ENCODE measurements at places on chromosomes 2 and 18.

DNA sequence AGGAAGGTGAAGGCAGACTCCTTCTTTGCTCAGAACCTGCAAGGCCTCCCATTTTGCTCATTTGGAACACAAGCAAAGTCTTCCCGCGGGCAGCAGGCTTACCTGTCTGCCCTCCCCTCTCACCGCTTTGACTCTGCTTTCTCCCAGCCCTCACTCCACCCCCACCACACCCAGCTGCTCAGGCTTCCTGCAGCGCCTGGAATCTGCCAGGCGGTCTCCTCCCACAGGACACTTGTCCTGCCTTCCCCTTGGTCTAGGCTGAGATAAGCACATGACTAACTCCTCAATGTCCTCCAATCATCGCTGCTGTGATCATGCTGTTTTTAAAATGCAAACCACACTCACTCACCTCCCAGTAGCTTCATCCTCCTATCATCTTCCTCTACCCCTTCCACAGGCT lies 430.0 kb downstream of the ZNF516 start:
- H3K27me3 ChIP-seq = no peaks in the 10 kb centered on the region
- no peaks in the 10 kb centered on the region for H3K4me1 ChIP-seq
- DNase-seq = no peak
- no peaks in the 10 kb centered on the region for H3K36me3 ChIP-seq

GRCh38 chr2:219537657-219538488 lies 5.7 kb downstream of the CHPF start:
- peaks cover 13% of the 10 kb centered on the region for H3K36me3 ChIP-seq
- no peak for DNase-seq
- peaks cover 18% of the 10 kb centered on the region for H3K4me1 ChIP-seq
- peaks cover 21% of the 10 kb centered on the region for H3K27me3 ChIP-seq

DNA sequence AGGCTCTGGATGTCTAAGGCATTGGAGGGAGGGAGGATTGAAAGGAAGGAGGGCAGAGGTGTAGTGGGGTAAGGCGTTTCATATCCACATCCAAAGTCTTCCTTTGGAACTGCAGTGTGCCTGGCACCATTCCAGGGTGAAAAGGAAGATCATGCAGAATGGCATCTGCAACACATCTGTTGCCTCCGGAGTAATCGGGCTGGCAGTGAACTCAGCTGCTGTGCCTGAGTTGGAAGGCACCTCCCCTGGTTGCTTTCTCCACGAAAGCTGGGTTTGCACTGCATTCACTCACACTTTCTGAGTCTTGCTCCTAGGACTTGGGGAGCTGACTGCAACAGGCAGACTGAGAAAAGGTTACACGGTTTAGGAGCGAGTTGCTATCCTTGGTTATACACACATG lies 30.3 kb upstream of the SEC11C start:
- H3K27ac ChIP-seq = no peak overlapping the region
- peak; percentile 33 for DNase-seq
- H3K36me3 ChIP-seq = no peaks in the 10 kb centered on the region
- no peak overlapping the region for H3K4me3 ChIP-seq
- peaks cover 41% of the 10 kb centered on the region for H3K27me3 ChIP-seq

DNA sequence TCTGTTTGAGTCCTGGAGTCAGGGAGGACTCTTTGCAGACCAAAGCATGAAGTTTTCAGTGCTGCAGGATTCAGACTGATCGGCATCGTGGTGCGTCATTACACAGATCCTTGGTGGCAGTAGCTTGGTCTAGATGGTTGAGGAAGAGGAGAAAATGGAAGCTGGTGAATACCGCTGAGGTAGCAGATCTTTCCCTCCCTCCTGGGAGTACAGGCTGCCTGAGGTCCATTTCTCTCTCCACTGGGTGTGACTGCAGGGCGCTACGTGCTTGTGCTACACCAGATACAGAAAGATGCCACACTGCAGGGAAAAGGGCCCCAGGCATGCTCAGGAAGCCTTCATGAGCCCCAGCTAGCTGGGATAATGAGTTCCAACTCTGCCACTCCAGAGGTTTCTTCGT lies 3.3 kb upstream of the CNDP1 start:
- H3K27ac ChIP-seq = no peak overlapping the region
- H3K27me3 ChIP-seq = no peaks in the 10 kb centered on the region
- H3K4me3 ChIP-seq = no peak overlapping the region
- no peak for DNase-seq

GRCh38 chr2:118689456-118689855 lies 158.0 kb downstream of the EN1 start:
- peaks cover 2% of the 10 kb centered on the region for H3K36me3 ChIP-seq
- no peak overlapping the region for H3K27ac ChIP-seq
- no peak for DNase-seq

GRCh38 chr2:127818794-127819425 lies 7.9 kb upstream of the WDR33 start:
- no peaks in the 10 kb centered on the region for H3K27me3 ChIP-seq
- no peak overlapping the region for H3K4me3 ChIP-seq
- DNase-seq = no peak
- H3K4me1 ChIP-seq = no peaks in the 10 kb centered on the region

GRCh38 chr2:156399950-156400705 lies 36.1 kb upstream of the GPD2 start:
- peaks cover 8% of the 10 kb centered on the region for H3K27me3 ChIP-seq
- no peak overlapping the region for H3K27ac ChIP-seq
- H3K36me3 ChIP-seq = no peaks in the 10 kb centered on the region
- H3K4me1 ChIP-seq = no peaks in the 10 kb centered on the region

- no peak for DNase-seq
- no peak overlapping the region for H3K27ac ChIP-seq
- no peaks in the 10 kb centered on the region for H3K27me3 ChIP-seq
- no peak overlapping the region for H3K4me3 ChIP-seq
- H3K36me3 ChIP-seq = no peaks in the 10 kb centered on the region
Measured at GRCh38 chr2:48207851-48208250, 301.6 kb upstream of the FBXO11 start.

GRCh38 chr18:46329736-46330246 lies 225.6 kb downstream of the HAUS1 start:
- H3K4me3 ChIP-seq = no peak overlapping the region
- H3K36me3 ChIP-seq = no peaks in the 10 kb centered on the region
- no peak overlapping the region for H3K27ac ChIP-seq
- no peak for DNase-seq
- no peaks in the 10 kb centered on the region for H3K27me3 ChIP-seq
- H3K4me1 ChIP-seq = peaks cover 13% of the 10 kb centered on the region

- no peak overlapping the region for H3K27ac ChIP-seq
- H3K27me3 ChIP-seq = no peaks in the 10 kb centered on the region
- DNase-seq = no peak
- no peaks in the 10 kb centered on the region for H3K36me3 ChIP-seq
- H3K4me3 ChIP-seq = no peak overlapping the region
Measured at GRCh38 chr2:233807215-233807865, 29.2 kb downstream of the MROH2A start.

DNA sequence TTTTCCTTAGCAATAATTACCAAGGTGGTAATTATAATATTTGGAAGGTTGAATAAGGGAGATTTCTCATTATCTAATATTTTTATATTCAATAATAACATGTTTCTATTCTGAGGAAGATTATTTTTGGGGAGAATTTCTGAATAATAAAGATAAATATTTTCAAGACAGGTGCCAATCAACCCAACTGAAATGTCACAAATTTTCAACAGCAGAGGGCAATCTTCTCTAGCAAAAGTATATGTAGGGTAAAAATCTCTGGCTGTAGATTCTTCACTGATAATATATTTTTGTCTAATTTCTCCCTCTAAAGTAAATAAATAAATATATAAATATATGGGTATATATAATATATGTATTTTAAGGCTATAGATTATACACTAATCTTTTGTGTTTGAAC lies 1187.2 kb upstream of the CRIM1 start:
- no peak overlapping the region for H3K27ac ChIP-seq
- DNase-seq = no peak
- no peaks in the 10 kb centered on the region for H3K36me3 ChIP-seq
- H3K4me3 ChIP-seq = no peak overlapping the region
- no peaks in the 10 kb centered on the region for H3K27me3 ChIP-seq

- H3K4me3 ChIP-seq = no peak overlapping the region
- peaks cover 3% of the 10 kb centered on the region for H3K4me1 ChIP-seq
- H3K27me3 ChIP-seq = no peaks in the 10 kb centered on the region
- peaks cover 8% of the 10 kb centered on the region for H3K36me3 ChIP-seq
Measured at GRCh38 chr2:108454440-108454839, 5.4 kb downstream of the GCC2 start.

DNA sequence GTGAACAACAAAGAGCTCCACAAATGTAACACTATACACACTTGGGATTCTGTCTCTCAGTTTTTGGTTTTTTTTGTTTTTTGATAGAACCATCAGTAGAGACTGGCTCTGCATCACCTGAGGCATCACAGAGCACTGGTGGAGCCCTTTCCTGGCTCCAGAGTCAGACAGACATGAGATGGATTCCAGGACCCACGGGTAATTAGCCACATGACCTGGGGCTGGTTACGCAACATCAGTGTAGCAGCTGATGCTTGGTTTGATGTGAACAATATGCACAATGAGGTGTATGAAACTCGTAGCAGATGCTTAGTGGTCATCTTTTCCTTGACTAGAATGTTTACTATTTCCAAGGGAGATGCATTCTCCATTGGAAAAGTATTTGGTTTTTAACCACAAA lies 40.7 kb downstream of the CMPK2 start:
- no peaks in the 10 kb centered on the region for H3K27me3 ChIP-seq
- no peaks in the 10 kb centered on the region for H3K36me3 ChIP-seq
- no peak overlapping the region for H3K27ac ChIP-seq
- no peak overlapping the region for H3K4me3 ChIP-seq

DNA sequence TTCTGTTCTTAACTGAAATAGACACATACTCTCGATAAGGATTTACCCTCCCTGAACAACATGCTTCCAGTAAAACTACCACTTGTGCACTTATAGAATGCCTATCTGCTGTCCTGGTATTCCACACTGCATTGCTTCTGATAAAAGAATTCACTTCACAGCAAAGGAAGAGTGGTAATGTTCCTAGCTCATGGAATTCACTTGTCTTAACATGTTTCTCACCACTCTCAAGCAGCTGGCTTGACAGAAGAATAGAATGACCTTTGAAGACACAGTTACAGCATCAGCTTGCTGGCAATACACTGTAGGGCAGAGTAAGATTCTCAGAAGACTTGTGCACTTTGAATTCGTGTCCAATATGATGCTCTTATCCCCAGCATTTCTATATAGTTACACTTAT lies 524.1 kb upstream of the CNTNAP5 start:
- H3K27ac ChIP-seq = no peak overlapping the region
- DNase-seq = no peak
- H3K36me3 ChIP-seq = no peaks in the 10 kb centered on the region
- H3K4me3 ChIP-seq = no peak overlapping the region
- no peaks in the 10 kb centered on the region for H3K27me3 ChIP-seq

DNA sequence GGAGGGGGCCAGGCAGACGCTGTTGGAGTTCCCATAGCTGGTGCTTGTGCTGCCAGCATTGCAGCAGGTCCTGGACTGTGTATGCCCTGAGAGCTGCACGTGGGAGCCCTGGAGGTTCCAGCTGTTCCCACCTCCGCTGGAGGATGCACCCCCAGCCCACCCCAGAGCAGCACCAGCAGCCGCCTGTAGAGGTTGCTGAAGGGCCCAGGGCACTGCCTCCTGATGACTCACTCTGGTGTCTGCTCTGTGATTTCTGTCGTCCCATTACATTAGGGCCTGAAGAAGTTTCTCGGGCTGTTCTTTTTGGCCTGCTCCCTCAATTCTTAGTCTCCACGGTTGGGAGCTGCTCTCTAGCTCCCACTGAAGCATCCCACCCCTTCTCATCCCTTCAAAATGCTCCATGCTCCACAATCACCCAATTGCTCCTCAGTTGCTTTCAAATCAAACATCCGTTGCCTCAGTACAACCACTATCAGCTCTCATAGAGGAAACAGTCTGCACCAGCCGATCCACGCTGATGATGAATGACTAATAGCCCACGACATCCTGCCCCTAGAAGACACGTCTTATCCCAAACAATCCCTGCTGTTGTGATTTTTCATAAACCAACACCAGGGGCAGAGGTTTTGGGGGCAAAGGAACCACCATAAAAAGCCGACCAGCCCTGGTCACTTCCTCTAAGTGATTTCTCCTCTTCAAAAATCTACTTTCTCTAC lies 65.2 kb upstream of the RNF152 start:
- DNase-seq = no peak
- H3K36me3 ChIP-seq = no peaks in the 10 kb centered on the region
- H3K4me1 ChIP-seq = peaks cover 3% of the 10 kb centered on the region
- H3K27ac ChIP-seq = no peak overlapping the region

GRCh38 chr2:200862532-200863000 lies 1.9 kb downstream of the CLK1 start:
- H3K27me3 ChIP-seq = no peaks in the 10 kb centered on the region
- peak overlapping the region; percentile 84 for H3K4me3 ChIP-seq
- DNase-seq = no peak
- no peak overlapping the region for H3K27ac ChIP-seq

DNA sequence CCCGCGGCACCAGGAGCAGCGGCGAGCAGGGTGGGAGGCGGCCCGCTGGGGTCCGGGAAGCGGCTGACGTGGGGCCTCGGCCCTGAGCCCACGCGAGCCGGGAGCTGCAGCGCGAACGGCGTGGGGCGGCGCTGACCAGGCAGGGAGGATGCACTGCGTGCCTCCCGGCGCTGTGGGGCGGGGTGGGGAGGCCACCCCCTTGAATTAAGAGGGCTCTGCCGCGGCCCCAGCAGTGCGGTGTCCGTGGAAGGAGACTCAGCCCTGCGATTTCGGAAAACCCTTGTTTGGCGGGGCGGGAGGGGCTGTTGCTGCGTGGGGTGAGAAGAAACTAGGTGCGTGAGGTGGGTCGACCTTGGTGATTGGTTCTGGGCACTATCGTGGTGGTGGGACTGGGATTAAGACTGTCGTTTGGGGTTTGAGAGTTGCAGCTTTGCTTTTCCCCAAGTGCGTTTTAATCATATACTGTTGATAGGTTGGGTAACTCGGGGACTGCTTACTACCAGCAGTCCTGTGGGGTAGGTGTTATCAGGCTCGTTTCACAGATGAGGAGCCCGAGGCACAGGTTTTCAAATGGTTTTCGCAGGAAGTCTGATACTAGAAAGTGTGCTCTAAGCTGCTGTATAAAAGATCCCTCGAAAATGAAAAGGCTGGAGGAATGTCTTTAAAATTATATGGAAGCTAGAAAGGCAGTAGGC lies 722 bp downstream of the ACSL3 start:
- peak overlapping the region; percentile 93 for H3K27ac ChIP-seq
- H3K36me3 ChIP-seq = no peaks in the 10 kb centered on the region
- peak overlapping the region; percentile 100 for H3K4me3 ChIP-seq

DNA sequence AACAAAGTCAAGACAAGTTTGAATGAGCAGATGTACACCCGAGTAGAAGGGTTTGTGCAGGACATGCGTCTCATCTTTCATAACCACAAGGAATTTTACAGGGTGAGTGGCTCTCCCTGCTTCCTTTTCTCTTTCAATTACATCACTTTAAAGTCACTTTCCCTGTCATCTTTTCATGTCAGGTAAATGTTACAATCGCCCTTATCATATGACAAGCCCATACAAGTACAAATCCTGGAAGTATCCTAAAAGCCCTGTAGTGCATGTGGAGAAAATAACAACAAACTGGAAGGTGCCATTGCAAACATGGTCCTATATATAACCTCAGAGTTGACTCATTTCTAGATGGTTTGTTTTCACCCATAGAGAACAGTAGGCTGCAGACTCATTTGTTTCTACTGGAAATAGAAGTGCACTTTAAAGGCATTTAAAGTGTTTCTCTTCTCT lies 126.0 kb downstream of the SP100 start:
- no peak for DNase-seq
- H3K4me3 ChIP-seq = no peak overlapping the region
- H3K27ac ChIP-seq = no peak overlapping the region
- H3K4me1 ChIP-seq = no peaks in the 10 kb centered on the region
- H3K27me3 ChIP-seq = no peaks in the 10 kb centered on the region

- no peaks in the 10 kb centered on the region for H3K27me3 ChIP-seq
- H3K36me3 ChIP-seq = peaks cover 84% of the 10 kb centered on the region
- no peak for DNase-seq
Measured at GRCh38 chr18:25298853-25299274, 53.1 kb downstream of the ZNF521 start.

Measured in neuronal stem cell (in vitro differentiated cells).